Nephron progenitor cell (in vitro differentiated cells): ENCODE measurements at places on chromosomes 3 and 15.

DNA sequence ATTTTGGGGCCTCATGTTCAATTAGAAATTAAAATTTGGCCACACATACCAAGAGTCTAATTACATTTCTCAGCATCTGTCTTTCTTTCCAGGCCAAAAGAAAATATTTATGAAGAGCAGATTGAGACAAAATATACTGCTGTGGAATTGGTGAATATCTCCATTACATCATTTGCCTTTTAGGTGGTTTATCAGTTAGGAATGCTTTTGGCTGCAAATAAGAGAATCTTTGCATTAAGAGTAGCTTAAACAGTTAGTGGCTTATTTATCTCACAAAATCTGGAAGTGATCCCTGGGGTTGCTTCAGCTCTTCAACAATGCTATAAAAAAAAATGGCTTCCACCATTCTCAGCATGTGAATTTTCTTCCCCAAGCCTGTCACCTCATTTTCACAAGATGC lies 308.7 kb downstream of the MAGI1 start:
- no peak for DNase-seq

- no peak for DNase-seq
Measured at GRCh38 chr3:160811237-160811548, 55.2 kb downstream of the PPM1L start.

- no peak for DNase-seq
Measured at GRCh38 chr3:49785565-49786356, 581 bp downstream of the IP6K1 start.

DNA sequence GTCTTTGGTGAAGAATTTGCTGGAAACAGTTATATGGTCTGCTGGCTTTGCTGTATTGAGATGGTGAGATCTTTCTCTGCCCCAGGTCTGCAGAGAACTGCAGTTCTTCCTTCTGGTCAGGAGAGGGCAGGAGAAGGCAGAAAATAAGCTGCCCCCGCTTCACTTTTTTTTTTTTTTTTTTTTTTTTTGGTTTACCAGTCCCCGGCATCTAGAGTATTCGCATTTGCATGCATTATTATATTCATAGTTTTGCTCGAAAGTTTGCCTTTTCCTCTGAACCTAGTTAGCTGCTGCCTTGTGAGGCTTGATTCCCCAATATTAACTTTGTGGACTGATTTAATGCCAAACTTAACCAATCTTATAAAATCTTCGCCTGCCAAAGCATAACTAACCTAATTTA lies 10.6 kb upstream of the PARL start:
- DNase-seq = peak; percentile 21

DNA sequence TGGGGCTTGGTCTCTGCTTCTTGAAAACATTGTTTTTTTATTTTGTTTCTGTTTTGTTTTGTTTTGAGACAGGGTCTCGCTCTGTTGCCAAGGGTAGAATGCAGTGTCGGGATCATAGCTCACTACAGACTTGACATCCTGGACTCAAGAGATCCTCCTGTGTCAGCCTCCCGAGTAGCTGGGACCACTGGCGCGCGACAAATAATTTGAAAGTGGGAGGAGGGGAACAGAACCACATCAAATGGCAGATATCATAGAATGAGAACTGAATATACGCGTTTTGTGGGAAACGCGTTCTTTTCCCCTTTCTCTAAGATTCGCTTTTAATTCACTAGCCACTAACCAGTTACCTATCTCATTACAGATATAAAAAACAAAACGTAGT lies 641 bp upstream of the VPS13C start:
- DNase-seq = no peak

GRCh38 chr3:25945366-25945765 lies 155.5 kb downstream of the OXSM start:
- DNase-seq = no peak

DNA sequence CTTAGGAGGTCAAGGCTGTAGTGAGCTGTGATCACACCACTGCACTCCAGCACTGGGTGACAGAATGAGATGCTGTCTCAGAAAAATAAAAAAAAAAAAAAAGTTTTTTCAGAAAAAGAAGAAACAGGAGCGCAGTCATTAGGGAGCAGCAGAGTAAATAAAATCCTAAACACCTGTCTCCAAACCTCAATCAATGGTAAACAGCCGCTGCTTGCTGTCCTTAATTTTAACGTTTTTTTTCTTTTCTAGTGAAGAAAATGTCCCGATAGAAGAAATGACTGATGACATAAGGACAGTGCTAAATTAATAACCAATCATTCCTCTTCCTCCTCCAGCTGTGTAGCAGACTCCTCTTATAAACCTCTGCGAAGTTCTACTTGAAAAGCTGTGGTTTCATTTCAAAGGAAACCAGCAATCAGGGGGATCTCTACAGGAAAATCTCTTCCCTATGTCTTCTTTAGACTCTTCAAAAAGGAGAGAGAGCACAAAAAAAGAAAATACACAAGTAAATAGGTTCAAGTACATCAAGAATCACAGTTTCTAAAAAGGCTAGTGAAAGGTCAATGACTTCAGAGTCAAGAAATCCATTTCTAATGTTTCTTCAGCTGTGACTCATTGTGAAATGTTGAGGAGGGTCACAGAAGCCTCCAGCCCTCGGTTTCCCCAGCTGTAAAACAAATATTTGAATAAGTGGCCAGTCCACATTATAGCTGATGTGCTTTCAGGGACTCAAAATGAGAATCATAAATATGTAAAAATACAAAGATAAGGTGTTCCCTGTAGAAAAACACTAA lies 127.6 kb downstream of the TMCO5A start:
- DNase-seq = no peak

DNA sequence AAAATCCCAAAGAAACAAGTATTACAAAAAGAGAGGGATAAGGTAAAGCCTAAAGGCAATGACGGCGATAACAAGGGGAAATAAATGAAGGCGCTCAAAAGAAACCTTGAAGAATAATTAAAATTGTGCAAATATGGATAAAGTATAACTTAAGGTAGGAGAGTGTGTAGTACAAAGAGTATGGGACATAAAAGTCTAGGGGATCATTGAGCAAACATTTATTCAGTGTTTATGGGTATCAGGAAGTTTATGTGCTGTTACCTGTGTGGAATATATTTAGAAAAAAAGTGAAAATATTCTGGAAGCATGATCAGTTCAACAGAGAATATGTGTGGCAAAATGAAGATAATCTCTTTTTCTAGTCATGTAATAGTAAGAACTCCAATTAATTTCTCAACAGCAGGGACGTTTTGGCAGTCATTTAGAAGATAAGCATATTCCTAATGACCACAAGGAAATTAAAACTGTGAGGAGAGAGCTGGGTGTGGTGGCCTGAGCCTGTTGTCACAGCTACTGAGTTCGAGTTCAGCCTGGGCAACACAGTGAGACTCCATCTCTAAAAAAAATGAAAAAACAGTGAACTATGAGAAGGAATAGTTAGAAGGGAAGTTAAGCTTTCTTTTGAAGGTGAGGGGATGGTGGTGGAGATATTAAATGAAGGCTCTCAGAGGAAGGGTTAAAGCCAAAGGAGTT lies 27.4 kb downstream of the GOLM2 start:
- DNase-seq = no peak

- peak; percentile 6 for DNase-seq
Measured at GRCh38 chr3:154981664-154982063, 98.5 kb upstream of the MME start.

GRCh38 chr3:1969281-1969680 lies 129.4 kb upstream of the CNTN4 start:
- DNase-seq = no peak

DNA sequence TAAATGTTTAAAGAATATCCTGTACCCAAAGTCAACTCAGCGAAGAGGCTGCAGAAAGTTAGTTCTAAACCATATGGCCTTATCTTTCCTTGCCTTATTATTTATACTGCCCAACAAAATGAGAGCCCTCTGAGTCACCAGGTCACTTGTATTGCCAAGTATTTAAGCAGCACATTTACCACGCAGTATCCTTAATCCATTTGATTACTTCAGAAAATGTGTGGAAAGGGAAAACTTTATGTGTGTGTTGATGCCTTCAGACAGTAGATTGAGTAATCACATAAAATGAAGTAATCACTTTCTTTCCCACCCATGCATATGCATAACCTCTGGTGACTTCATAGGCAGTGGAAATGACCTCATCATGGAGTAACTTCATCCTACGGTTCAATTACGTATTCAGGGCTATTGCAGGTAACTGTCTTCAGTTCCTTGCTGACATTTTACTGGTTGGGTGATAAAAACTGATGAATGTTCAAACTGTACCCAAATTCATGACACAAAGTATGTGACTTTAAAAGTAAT lies 7.5 kb upstream of the CADPS start:
- no peak for DNase-seq

DNA sequence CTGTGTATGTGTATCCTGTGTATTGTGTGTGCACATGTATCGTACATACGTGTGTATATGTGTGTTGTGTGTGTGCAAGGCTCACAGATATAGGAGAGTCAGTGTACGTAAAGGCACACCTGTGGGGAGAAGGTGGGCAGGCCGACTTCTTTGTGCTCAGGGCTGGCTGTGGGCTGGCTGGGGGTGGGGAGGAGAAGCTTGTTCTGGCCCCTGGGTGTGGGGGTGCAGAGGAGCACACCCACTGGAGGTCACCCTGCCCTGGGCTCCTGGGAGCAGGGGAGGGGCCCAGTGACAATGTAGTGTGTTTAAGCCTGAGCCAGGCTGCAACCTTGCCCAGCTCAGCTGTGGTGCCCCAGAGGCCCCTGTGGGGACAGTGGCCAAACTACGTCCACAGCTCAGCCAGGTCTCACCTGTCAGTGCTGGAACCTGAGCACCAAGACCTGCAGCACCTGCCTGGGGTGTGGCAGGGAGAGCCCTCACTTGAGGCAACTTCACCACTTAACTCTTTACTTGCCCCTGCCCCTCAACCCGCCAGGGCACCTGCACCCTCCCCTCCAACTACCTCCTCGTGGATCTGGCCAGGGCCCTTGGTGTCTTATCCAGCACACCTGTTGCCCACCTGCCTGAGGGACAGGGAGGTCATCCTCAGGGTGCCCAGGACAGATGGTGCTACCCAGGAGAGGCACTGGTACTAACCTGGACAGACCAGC lies 2.6 kb upstream of the HHATL start:
- DNase-seq = no peak

DNA sequence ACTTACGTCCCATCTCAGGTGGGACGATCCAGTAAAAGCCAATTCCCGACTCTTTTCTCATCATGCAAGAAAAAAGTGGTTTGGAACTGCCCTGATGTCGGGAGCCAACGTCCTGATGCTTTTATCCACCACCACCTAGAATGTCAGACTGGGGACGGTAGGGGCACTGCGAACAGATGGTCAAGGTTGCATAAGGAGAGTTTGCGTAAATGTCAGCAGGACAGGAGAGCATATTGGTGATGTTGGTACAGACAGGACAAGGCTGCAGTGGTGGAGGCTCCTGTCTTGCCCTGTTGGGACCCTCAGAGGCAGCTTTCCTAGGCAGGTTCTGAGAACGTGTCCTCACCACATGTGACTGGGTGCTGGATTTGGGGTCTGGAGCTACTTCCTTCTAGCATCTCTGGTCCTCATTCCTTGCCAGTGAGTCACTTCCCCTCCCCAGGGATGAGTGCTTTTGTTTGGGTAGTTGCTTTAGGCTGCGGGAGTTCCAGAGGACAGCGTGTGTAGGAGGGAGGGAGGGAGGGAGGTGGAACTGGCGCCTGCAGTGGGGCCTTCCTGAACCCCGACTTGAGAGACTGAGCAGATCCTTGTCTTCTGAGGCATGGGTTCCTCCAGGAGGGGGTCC lies 21.0 kb downstream of the THSD4 start:
- no peak for DNase-seq

- DNase-seq = no peak
Measured at GRCh38 chr3:11245827-11246662, 26.2 kb upstream of the ATG7 start.

DNA sequence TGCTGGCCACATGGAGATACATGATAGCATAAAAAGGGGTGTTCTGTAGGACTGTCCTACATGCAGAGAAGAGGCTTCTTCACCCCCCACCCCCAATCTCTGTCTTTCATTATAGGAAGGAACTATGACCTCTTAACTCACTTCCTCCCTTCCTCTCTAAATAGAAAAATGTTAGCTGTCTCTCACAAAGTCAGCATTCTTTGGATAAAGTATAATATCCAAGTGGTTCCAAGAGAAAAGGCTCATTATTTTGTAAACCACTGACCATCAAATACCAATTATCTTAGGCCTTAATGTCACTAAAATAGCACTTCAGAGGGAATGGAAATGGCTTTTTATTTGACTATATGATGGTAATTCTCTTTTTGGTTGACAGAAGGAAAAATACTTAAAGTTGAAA lies 95.3 kb upstream of the SLC2A2 start:
- DNase-seq = no peak

DNA sequence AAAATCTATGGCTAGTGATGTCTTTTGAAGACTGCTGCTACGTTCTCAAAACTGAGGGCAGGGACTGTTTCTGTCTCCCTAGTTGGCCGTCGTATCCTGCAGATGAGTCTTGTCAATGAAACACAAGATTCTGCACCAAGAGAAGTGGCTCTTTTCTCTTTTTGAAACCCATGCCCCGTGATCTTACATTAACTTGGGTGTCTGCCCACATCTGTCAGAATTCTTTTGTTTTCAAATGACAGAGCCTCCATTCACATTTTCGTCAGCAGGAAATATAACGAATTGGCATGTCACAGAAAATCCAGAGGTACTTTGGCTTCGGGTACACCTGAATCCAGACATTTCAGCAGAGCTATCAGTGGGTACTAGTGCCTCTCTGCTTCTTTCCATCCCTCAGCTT lies 331.3 kb upstream of the PROK2 start:
- no peak for DNase-seq

DNA sequence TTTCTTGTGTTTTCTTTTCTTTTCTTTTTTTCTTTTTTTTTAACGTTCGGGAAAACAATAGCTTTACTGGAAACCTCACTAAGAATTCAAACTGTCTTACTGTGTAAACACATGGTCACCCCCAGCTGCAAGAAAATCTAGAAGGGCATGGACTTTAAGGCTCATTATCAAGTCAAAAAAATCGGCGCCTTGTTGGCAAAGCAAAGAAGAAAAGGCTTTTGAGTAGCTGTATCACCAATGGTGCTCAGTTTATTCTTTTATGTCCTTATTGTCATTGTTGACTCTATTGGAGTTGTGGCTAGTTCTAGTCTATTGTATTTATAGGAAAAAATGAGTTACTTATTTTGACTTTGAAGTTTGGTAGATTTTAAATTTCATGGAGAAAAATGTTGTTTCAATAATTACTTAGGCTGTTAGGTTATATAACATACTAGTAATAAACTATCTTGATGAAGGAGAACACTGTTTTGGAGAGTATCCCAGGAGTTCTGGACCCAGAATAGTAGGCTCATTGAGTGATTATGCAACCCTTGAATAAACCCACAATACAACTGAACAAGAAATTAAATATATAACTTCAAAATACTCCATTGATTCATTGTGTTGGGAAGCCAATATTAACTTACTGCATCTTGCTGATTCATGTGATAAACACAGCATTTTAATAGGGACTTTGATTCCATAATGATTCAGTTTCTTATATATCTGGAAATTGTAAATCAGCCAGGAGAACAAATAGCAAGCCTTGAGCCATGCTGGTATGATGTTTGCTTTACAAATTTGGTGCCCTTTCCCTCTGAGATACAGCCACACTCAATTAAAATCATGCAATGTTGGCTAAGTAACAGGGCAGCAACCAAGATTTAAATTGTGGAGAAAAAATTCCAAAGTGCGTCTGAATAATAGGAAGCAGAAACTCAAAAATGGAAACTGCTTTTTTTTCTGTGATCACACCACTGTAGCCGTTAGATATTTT lies 27.8 kb upstream of the GOLIM4 start:
- no peak for DNase-seq

- no peak for DNase-seq
Measured at GRCh38 chr15:77487469-77487842, 66.8 kb downstream of the HMG20A start.
